Panc1 (cell line): ENCODE measurements at places on chromosomes 4 and X. TPM values are rescaled to one million over a fixed set of nuclear protein-coding genes. Genes with fewer than 3 reads are reported as not detected.

- DNase-seq, result peak; percentile 8
Observed at GRCh38 chr4:101790521-101791181, at the start of gene BANK1. Gene BANK1, plus strand, starts transcription at chr4:101790730. Its CDS starts 151 bp downstream, at chr4:101790881.

DNA sequence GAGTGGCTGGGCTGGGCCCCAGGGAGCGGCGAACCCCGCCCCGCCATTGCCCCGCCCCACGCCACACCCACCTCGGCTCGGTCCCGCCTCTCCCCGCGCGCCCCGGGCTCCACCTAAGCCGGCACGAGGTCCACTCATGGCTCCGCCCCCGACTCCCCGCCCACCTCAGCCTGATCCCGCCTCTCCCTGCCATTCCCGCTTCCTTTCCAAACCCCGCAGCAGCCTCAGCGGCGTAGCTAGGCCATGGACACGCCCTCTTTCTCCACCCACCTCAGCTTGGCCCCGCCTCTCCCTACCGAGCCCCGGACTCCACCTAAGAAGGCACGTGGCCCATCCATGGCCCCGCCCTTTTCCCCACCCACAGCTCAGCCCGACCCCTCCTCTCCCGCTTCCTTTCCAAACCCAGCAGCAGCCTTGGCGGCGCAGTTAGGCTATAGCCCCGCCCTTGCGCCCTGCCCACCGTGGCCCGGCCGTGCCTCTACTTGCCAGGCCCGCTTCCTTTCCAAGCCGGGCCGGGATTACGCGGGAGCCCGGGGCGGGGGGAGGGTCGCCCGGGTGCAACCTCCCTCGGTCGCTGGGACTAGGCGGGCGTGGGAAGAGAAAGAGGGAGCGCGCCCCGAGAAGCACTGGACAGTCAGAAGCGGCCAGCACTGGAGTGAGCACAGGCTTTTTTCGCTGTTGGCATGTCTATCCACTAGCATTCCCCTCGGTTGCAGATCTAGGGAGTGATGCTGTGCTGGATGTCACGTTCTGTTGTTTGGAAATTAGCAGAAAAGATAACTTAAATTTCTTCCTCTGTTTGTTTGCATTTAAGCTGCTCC lies at the start of gene RELL1:
Gene RELL1, minus strand, starts transcription at position 4 of the 821 bp plus-strand sequence. CDS start 89 bp downstream, outside the sequence.
- peak; percentile 97 for DNase-seq

DNA sequence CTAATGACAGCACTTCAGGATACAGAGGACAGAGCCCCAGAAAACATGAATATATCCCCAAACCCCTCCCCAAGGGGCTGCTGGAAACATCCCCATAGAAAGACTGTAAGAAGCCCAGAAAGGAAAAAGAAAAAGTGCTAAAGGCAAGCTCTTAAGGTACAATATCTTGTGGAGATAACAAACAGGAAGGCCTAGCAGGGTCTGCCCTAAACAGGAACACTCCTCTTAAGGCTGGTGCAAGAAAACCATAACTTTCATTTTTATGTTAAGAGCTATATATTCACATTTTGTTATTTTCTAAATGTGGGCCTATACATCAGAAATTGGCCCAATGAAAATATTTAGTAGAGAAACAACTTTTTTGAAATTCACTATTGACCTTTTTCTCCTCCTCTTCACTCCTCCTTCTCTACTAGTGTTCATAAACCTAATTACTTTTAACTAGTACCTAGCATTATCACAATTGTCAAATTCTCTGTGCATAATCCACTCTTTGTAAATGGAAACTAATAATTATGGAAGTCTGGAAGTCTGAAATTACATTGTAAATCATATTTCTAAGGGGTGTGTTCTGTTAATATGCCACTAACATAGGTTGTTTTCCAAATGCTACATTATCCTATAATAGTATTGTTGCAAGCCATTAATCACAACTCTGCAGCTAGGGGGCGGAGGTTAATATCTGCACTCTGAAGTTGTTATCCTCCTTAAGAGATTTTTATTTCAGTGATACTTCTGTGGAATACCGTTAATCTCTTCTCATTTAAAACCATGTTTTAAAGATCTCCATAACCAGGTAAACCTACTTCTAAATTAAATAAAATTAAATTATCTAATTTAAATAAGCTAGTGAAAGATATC lies 59.8 kb downstream of the CASK start:
- DNase-seq, result no peak

- DNase-seq, result no peak
Observed at GRCh38 chr4:15469402-15470127, at the start of gene CC2D2A. Gene CC2D2A, plus strand, starts transcription at chr4:15469882. Its CDS starts 6,051 bp downstream, at chr4:15475933.

- no peak for DNase-seq
Observed at GRCh38 chrX:97016106-97016505, 132.4 kb downstream of the RPA4 start.

DNA sequence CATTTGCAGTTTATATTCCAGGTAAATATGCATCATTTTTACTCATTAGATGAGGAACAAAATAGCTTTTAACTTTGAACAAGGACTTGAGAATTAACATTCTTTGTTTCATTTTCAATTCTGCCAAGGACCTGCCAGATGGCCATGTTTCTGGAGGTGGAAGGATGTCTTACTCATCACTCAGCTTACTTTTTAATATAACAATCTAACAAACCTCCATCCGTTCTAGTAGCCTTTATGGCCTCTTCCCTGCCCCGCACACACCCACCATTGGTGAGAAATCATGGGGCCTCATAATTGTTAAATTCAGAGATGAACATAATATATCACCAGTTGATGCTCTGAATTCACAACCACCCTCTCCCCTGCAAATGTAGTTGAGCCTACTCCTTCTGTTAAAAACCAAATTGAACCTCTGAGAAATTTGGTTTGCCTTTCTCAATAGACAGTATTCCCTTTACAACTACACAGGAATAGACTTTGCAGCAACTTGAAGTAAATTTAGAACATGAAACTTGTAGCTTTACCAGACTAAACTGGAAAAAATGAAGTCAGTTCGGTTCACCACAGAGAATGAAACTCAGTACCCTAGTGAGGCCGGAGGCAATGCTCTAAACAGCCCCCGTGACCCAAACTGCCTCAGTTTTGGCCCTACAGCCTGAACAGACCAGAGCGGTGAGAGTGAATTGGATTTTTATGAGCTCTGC lies 50.1 kb upstream of the ACSL4 start:
- DNase-seq, result no peak

DNA sequence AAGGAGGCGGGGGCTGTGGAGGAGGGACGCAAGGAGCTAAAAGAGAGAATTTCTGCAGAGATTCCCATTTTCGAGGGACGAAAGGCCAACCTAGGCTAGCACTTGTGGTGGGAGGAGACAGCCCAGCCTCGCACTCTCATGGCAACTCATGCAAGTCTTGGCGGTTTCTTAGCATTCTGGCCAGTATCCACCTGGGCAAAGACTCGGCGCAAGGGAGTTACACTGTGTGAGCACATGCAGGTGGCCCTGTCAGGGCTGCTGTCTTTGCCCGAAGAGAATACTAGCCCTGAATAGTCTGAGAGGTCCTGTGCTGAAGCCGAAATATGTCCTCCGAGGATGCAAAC lies 15.5 kb downstream of the MCF2 start:
- DNase-seq, result no peak

DNA sequence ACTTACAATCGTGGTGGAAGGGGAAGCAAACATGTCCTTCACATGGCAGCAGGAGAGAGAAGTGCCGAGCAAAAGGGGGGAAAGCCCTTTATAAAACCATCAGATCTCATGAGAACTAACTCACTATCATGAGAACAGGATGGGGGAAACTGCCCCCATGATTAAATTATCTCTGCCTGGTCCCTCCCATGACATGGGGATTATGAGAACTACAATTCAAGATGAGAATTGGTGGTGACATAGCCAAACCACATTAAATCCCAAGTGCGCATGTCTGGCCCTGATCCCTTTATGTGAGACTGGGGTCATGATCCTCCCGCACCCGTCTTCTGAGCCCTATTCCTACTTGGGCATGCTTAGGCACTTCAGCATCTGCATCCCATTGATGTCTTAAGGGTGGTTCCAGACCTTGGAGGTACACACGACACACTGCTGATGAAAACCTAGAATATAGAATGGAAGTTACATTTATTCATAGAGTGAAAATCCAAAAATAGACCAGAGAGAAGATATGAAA lies 116.0 kb downstream of the PTTG2 start:
- DNase-seq, result no peak

DNA sequence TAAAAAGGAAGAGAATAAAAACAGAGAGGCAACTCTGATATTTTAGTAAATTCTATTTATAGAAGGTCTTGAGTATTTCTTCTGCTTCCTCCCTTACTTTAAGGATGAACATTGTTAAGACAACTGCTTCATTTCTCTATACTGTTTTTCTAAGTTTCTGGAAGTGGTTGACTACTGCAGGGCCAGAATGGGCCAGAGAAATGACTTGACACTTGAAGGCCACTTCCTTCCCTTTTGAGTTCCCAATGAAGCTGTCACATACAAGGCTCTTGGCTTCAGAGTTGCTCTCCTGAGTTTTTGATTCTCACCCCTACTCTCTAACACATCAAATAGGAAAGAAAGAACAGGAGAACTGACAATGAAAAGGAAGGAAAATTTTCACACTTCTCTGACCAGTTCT lies 37.6 kb downstream of the PKD2 start:
- no peak for DNase-seq

- no peak for DNase-seq
Observed at GRCh38 chr4:47118192-47118929, 87.0 kb downstream of the GABRB1 start.

GRCh38 chr4:40629401-40630334 lies at the start of gene RBM47:
Gene RBM47, minus strand, starts transcription at chr4:40629864. Its CDS starts 190,971 bp downstream, at chr4:40438893.
- no peak for DNase-seq

- DNase-seq, result no peak
Observed at GRCh38 chr4:76309939-76310550, 3.5 kb downstream of the STBD1 start.

DNA sequence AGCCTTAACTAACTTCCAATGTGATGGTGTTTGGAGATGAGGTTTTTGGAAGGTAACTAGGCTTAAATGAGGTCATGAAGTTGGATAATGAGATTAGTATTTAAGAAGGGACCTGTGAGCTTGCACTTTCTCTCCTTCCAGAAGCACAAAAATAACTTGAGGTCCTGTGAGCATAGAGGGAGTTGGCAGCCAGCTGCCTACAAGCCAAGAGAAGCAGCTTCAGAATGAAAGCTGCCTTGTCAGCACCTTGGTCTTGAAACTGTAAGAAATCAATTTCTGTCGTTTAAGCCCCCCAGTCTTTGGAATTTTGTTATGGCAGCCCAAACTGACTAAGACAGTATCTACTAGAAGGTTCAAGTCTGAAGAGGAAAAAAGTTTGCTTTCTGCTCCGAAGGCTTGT lies 280.2 kb upstream of the GALNTL6 start:
- no peak for DNase-seq

GRCh38 chr4:112299721-112300120 lies 2.6 kb downstream of the ALPK1 start:
- DNase-seq, result no peak

- DNase-seq, result no peak
Observed at GRCh38 chr4:74378573-74378972, 13.6 kb downstream of the EREG start.

GRCh38 chrX:139930916-139931645 lies 1.8 kb downstream of the ATP11C start:
- DNase-seq, result no peak

DNA sequence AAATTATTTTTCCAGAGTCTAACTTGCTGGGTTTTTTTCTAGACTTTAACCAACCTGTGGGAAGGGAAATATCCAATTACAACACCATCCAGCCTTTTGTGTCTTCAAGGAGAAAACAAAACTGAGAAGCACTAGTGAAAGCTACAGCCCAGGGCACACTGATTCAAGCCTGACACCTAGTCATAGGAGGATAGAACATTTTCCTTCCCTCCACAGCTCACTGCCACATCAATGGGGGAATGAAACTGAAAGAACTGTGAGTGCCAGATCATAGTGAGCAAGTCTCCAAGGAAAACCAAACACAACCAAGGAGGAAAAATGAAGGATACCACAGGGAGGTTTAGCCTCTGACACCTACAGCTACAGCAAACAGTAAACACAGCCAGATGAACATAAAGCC lies 43.3 kb upstream of the MAGEA8 start:
- no peak for DNase-seq

DNA sequence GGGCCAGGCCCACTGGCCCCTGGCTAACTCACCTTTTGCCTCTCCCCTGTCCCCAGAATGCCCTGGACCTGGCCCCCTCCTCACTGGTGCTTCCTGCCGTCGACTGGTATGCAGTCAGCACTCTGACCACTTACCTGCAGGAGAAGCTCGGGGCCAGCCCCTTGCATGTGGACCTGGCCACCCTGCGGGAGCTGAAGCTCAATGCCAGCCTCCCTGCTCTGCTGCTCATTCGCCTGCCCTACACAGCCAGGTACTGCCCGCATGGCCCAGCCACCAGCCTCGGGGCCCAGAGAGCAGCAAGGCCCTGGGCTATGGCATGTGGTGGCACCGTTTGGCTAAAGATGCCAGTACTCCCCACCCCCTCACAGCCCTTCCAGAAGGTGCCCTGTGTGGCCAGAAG lies 3.7 kb downstream of the ATP6AP1 start:
- DNase-seq, result no peak

DNA sequence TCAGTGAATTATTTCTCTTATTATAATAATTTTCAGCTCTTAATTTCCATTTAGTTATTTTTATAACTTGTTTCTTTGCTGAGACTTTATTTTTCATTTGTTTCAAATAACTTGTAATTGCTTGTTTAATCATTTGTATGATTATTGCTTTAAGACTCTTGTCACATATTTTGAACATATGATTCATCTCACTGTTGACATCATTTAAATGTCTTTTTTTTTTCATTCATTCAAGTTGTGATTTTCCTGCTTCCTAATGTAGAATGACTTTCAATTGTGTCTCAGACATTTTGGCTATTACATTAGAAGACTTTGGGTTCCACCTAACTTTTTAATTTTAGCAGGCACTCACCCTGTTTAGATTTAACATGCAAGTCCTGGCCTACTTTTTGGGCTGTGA lies 234.8 kb upstream of the DIPK2B start:
- DNase-seq, result no peak

DNA sequence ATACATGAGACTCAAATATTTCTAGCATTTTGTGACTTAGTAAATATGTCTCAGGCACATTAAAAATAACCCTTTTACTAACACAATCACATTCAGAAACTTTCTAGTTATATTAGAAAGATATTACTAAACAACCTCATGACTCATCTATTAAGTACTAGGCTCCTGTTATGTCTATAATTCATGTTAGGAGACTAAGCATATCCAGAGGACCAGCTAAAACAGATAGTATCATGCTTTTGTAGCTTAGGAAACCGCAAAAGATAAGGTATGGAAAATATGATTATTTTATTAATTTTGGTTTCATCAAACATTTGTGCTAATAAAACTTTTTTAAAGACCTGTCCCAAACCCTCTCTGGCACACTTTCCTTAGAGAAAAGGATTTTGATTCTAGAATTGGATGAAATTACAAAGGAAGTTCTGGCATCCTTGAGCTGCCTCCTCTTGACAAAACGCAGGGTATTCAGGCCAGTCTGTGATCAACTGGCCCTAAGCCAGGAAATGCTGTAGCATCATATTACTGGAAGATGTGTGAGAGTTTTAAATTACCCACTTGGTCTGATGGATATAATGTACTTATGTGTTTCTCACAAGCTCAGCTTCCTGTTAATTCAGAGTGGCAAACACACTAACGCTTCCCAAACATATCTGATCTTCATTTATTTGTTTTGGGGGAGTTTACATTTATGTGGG lies 60.4 kb downstream of the NRK start:
- no peak for DNase-seq

Gene ZMYM3
- 40.2 TPM for total RNA-seq

Gene IL9R
- total RNA-seq, result 0.46 TPM

Gene CENPVL3
- total RNA-seq, result 2.9 TPM

Gene SPANXA2
- total RNA-seq, result not detected

Gene CD38
- total RNA-seq, result 0.15 TPM

Gene NPY2R
- not detected for total RNA-seq
